Endodermal cell (in vitro differentiated cells): ENCODE measurements at places on chromosomes 2 and 18.

DNA sequence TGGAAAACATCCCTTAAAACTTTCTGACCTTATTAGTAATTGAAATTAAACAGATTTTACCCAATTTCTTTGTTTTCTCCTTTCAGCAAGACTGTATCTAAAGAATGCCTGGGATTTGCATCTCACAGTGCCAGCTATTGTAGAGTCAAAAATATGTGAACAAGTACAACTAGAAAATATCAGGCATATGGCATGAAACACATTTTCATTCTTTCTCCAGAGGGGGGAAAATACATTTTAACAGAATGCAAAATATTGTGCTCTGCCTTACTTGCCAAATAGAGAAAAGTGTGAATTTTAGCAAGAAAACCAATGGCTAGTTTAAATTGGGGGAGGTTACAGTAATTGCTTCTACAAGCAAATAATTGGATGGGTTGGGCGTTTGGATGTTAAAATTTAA, 366.6 kb upstream of the FIGN start:
- DNase-seq: no peak

- DNase-seq: no peak
These were observed 320.1 kb downstream of the OSR1 start for GRCh38 chr2:19038071-19039015.

DNA sequence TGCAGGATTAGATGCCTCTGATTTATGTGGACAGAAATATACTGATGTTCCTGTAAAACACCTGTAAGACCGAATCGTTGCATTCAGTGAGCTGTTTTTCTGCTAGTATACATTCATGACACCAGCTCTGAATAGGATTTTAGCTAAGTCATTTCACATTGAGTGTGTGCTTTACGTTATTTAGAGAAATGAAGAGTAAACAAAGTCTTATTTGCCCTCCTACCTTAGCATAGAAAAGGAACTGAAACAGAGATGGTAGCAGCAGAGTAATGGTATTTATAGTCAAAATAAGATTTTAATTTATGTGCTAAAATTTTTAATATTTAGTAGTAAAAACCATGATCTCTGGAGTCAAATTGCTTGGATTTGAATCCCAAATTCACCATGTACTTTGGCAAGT, 168.0 kb downstream of the CERS6 start:
- DNase-seq: no peak

DNA sequence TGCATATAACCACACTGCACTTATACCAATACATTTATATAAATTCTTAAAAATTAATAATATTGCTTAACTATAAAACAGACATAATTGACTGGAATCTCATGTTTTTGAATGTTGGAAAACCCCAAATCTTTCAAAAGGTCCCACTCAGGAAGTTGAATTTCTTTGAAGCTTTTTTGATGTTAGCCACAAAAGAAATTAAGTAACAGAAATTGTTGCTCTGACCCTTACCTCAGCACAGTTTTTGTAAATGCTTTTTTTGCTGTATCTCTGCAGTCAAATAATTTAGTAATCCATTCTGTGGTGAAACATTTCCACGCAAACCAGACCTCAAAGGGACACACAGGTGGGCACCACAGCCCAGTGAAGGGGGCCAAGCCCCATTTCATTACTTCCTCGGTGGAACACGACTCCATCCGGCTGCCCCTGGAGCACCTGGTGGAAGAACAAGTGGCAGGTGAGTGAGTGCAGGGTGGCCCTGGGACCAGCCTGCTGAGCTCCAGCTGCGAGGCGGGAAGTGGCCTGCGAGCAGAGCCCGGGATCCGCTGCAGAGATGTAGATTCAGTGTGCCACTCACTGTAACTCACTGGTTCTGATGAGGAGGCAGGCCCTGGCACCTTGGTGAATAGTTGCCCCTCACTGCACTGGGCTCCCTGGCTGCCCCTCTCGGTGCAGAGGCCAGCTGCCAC, 8.4 kb downstream of the SCLY start:
- DNase-seq: no peak

DNA sequence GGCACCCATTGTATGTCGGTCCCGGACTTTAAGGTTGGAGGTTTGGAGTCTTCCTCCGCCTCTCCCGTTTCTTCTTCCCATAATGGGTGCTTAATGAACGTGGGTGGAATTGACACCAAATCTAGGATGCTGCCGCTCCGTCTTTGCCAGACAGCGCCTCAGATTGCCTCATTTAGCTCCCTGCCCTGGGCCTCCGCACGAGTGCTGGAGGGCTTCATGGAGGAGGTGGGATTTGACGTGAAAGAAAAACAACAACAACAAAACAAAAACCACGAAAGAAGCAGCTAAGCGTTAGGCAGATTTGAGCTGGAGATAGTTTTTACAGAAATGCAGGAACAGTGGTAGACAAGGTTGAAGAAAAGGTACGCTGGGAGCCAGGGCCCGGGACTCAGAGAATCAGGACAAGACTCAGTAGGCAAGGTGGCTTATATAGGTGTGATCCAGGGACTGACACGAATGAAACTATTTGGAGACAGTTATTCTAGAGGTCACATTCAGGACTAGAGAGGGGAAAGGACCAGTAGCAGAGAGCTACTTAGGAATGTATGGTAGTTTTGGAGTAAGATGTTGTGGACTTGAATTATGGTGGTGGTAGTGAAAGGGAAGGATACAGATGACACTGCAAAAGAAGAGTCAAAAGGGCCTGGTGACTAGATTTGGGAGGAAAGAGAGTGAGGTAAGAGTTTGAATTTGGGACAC, 605 bp downstream of the ZNF2 start:
- DNase-seq: no peak

GRCh38 chr2:218860950-218861381, 1.4 kb downstream of the WNT6 start:
- DNase-seq: peak; percentile 96

GRCh38 chr2:183242937-183243336, 118.7 kb downstream of the NUP35 start:
- no peak for DNase-seq

GRCh38 chr2:105125920-105126319, 88.1 kb downstream of the MRPS9 start:
- peak; percentile 58 for DNase-seq

- DNase-seq: no peak
These were observed 75.6 kb downstream of the COL3A1 start for GRCh38 chr2:189049709-189050164.

- DNase-seq: no peak
These were observed 463 bp downstream of the PPP1CB start for GRCh38 chr2:28751956-28752630.

DNA sequence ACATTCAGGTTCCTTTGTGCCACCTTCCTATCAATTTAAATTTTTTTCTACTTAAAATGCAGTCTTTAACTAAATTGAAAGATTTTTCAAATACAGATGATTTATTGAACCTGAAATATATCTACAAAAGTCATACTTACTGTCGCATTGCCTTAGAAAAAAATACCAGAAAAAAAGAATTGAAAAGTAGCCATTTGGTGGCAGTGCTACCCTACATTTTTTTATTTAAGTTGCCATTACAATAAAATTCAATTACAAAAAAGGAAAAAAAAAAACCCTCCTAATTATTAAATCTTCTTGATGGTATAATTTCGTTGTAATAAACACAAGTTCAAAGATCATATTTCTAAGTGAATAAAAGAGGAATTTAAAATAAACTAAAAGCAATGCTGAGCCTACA, 43.4 kb downstream of the DSC3 start:
- DNase-seq: no peak

DNA sequence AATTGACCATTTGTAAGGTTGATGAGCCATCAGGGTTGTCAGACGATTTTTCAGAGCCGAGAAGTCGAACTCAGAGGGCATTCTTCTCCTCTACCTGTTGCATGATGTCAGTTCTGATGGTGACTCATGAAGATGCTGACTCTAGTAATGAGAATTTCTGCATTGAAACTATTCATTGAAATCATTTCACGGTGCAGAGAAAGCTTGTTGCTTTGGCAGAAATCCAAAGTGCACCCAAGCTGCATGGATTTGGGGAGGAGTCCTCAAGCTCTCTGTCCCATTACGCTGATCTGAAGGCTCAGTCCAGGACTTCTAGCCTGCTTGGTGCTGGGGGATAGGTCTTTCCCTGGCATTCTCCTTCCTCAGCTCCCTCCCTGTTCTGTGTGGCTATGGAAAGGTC, 125.7 kb upstream of the PXDN start:
- DNase-seq: no peak

- peak; percentile 86 for DNase-seq
These were observed 28.5 kb upstream of the NOSTRIN start for GRCh38 chr2:168773719-168774521.

- DNase-seq: no peak
These were observed 147.6 kb upstream of the ITGA6 start for GRCh38 chr2:172279813-172280212.

- DNase-seq: peak; percentile 67
These were observed 27.2 kb downstream of the PPP3R1 start for GRCh38 chr2:68225119-68225632.

DNA sequence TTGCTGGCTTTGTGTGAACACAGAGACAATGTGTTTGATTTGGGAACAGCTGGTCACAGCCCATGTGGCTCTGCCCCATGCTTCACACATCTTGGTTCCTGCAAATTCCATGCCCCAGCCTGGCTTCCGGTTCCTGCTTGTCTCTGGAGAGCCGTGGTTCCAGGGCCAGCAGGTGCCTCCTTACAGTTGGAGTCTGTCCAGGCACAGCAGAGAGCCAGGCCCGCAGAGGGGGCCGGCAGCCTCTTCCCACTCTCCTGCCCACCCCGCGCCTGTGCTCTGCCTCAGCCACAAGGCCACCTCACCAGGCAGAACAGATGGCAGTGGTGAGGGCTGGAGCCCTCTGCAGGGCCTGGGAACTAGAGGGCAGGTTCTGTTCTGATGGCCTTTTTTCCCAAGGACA, 81.5 kb downstream of the LDLRAD4 start:
- peak; percentile 44 for DNase-seq

GRCh38 chr2:102061962-102062795, 70.4 kb downstream of the IL1R2 start:
- DNase-seq: no peak

DNA sequence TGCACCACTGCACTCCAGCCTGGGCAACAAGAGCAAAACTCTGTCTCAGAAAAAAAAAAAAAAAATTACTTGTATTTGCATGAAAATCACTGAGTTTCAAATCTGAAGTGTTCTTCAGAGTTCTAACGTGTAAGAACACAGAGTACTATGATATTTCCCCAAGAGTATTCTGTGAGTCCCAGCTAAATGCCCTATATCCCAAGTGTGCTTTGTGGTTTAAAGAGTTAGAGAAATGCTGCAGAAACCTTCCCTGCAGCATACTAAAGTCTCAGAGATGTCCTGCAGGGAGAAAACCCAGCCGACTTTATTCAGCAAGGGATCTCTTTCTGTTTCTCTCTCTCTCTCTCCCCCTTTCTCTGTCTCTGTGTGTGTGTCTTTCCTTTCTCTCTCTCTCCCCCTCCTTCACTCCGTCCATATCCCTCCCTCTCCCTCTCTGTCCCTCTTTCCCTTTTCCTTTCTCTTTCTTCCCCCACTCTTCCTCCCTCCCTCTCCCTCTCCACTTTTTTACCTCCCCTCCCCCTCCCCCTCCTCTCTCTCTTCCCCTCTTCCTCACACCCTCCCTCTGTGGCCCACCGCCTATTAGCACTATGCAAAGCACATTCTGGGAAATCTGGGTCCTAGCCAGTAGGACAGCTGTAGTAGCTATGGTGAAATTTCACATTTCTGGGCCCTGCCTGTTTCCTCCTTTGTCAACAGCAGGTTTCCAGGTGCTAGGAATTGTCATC, 54.2 kb downstream of the ACTR2 start:
- peak; percentile 66 for DNase-seq

- DNase-seq: no peak
These were observed 9.9 kb upstream of the IL1A start for GRCh38 chr2:112794131-112794733.

DNA sequence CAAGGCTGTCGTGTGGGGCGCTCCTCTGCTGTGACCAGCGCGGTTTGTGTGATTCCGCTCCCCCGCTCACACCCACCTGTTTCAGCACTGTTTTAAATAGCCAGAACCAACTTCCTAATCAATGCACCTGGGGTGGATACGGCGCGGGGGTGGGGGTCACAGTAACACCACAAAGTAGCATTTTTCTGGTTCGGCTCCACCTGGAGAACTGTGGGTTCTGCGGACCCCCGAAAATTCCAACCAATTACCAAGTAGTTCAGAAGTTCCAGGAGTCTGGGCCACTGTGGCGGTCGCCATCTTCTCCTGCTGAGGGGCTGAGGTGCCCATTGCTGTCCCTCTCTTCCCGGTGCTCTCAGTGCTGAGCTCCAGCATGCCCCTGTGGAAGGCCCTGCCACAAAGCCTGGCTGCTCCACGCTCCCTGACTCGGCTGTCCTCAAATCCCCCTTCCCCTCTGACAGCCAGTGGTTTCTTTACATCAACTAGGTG, 79.4 kb downstream of the GFPT1 start:
- no peak for DNase-seq

GRCh38 chr2:1621041-1621440, 123.3 kb downstream of the PXDN start:
- no peak for DNase-seq

- no peak for DNase-seq
These were observed 382.7 kb upstream of the KLHL29 start for GRCh38 chr2:23002234-23002633.

DNA sequence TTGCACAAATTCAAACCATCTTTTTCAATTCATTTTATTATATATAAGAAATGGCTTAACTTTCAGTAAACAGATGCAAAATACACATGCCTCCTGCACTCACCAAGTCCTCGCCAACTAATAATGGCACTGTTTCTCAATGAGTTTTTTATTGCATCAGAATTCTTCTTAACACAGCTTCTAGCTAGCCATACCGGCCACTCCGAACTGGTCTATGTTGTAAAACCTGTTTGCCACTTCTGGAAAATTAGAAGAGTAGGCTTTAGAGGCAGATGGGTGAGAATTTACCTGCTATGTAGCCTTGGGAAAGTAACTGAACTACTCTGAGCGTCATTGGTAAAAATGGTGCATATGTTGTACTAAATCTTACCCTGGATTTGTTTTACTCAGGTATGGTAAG, 100.6 kb upstream of the LHCGR start:
- no peak for DNase-seq

DNA sequence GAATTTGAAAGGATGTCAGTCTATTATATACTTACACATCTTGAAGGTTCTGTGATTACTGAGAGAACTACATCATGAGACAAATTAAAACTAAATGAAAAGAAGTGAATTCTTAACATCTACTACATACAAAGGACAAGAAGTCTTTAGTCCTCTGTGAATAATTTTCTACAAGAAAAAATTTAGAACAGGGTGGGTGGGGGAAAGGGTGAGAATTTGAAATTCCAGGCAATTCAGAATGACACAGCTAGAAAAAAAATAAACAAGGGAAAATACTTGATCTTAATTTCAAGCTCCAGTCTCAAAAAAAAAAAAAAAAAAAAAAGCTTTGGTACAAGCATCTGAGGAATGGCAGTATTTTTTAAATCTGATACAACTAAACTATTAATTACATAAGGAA, 15.5 kb downstream of the CUL3 start:
- DNase-seq: no peak

- no peak for DNase-seq
These were observed 86.2 kb upstream of the SPATS2L start for GRCh38 chr2:200220251-200220650.

- DNase-seq: no peak
These were observed 175.7 kb downstream of the ETAA1 start for GRCh38 chr2:67572721-67573435.
